Lung (tissue), 17 donors: ENCODE measurements at places on chromosomes 7 and 10. TPM values are rescaled to one million over a fixed set of nuclear protein-coding genes. Genes with fewer than 3 reads are reported as not detected.
A peak's percentile ranks its signal among the peaks of the same experiment; 100 is the strongest.

DNA sequence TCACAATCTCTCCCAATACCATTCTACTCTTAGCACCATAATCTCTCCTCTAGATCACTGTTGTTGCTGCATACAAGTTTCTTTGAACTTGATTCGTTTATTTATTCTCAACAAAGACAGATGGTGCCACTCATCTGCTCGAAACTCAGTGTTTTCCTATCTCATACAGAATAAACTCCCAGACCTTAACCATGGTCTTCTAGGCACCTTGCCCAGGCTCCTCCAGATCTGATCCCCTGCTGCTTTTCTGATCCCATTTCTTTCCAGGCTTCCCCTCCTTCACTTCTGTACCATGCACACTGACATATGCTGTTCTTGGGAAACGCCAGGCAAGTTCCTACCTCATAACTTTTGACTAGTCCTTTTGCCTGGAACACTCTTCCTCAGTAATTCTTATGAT lies 645.7 kb downstream of the DNAJB9 start:
- DNase-seq: no peak

GRCh38 chr7:64314566-64314965 lies 805 bp downstream of the ZNF736 start:
- peak; percentile 19 for DNase-seq

- peak; percentile 78 for DNase-seq
Measured at GRCh38 chr7:99579956-99580777, 17.9 kb upstream of the TMEM225B start.

The GTF2I gene
- 224 TPM for total RNA-seq

The MAD1L1 gene
- total RNA-seq: 53.7 TPM

DNA sequence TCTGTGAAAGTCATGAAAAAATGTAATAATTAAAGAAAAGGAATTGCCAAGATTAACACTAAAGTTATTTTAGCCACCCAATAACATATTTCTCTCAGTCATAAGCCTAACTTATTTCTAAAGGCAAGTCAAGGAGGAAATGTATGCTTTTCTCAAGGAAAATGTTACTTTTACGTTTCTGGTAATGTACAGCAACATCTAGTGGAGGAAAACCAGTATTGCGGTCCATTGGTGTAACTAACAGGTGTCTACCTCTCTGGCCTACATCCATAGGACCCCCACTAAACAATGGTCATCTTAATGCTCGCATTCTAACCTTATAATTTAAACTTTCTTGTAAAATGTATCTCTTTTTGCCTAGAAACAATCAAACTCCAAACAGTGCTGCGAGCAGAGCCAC lies 437.5 kb downstream of the KIF20B start:
- no peak for DNase-seq

The KCNMA1 gene
- 13.0 TPM for total RNA-seq

The STAMBPL1 gene
- total RNA-seq: 7.4 TPM

GRCh38 chr7:33841031-33841430 lies 64.3 kb upstream of the BMPER start:
- DNase-seq: no peak

DNA sequence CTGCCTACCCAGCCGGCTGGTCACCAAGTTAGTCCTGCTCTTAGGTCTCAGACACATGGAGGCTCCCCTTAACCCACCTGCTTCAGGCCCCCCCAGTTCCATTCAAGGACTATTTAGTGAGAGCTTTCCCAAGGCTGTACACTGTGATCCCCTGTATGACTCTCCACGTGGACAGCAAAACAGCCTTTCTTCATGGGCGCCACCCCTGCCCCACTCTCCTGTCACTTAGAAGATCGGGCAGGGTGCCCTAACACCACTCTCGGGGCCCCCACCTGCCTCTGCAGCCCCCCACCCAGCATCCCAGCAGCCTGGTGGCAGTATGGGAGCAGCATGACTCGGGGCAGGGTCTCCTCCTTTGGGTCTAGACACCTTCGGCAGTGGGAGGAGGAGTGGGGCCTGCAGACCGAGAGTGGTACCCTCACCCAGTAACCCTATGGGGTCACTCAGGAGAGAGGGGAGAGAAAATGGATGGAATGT lies 116.6 kb downstream of the PTPN20 start:
- peak; percentile 11 for DNase-seq

- DNase-seq: no peak
Measured at GRCh38 chr7:80946858-80947257, 28.0 kb upstream of the SEMA3C start.

- DNase-seq: no peak
Measured at GRCh38 chr10:68239596-68240150, 7.8 kb upstream of the ATOH7 start.

DNA sequence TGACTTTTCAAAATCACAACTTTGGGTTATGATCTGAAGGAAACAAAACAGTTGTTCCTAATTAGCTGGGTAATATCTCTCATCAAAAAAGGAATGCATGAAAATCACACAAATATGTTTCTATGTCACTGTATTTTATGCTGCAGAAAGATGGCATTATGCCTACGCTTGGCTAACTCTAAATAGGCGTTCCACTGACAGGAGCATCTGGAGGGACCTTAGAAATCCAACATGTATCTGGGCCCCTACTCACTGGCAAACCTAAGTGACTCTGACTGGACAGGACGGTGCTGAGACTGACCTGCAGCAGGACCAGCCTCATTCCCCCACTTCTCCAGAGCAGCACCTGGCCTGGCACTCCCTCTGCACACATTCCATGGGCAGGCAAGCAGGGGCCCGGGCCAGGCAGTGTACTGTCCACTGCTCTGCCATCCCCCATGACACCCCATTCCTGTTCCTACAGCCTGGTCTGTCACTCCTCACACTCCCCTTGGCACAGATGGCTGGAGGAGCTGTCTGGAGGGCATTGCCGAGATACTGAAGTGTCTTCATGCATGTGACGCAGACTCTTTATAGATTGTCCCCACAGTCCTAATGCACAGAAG lies 2.6 kb upstream of the MYL7 start:
- DNase-seq: no peak

GRCh38 chr10:77349226-77349625 lies 288.4 kb downstream of the KCNMA1 start:
- no peak for DNase-seq

DNA sequence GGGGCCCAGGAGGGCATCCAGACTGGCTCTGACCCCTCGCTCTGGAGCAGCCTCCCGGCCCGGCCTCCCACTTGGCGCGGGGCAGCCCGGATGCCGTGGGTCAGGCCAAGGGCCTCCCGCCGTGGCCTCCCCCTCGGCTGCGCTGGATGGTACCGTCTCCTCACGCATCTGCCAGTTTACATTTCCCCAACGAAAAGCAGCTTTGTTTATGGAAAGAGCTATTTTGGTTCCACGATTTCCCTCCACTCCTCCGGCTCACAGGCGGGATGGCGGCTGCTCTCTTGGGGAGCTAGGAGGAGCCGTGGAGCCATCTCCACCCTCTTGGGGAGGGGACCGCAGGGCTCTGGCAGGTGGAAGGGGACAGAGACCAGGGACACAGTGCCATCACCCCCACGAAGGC lies 93.2 kb upstream of the MYL10 start:
- DNase-seq: peak; percentile 52

DNA sequence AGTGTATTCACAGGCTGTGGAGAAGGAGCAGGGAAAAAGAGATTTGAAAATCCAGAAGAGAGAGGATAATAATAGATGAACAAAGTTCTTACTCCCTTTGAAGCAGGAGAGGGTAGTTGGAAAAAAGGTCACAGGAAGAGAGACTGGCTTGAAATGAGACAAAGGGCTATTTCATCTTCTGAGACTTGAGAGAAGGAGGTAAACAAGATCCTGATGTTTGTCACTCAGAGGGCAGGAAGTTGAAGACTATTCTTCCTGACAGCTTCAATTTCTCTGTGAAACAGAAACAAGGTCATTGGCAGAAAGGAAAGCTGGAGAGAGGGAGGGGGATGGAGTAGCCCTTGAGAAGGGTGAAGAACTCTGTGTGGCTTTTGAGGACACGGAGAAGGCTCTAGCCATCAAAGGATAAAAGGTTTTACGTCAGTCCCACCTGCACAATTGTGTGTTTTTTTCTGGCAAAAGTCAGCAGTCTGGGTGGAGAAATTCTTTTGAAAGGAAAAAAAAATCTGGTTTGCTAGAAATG lies 216.1 kb upstream of the STEAP4 start:
- DNase-seq: peak; percentile 30

The TWIST1 gene
- total RNA-seq: 0.74 TPM

- DNase-seq: no peak
Measured at GRCh38 chr7:132521423-132521822, 54.8 kb downstream of the PLXNA4 start.

DNA sequence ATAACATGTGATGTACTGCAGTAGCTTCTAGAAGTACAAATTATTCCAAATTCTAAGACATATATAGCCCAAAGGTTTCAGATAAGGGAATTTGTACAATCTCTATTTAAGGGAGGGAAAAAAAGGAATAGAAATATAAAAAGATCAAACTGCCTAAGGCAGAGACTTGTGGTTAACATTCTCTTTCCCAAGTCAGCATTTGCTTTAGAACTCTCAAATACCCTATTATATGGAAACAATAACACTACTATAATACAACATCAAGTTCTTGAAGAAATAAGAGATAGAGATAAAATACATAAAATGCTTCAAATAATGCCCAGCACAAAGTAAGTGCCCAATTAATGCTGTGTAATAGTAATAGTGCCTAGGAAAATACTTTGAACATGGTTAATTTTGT lies 123.1 kb downstream of the CRPPA start:
- no peak for DNase-seq

The SAP25 gene
- 1.9 TPM for total RNA-seq

The IPMK gene
- 16.7 TPM for total RNA-seq

- no peak for DNase-seq
Measured at GRCh38 chr10:125081931-125082330, 78.4 kb downstream of the CTBP2 start.

DNA sequence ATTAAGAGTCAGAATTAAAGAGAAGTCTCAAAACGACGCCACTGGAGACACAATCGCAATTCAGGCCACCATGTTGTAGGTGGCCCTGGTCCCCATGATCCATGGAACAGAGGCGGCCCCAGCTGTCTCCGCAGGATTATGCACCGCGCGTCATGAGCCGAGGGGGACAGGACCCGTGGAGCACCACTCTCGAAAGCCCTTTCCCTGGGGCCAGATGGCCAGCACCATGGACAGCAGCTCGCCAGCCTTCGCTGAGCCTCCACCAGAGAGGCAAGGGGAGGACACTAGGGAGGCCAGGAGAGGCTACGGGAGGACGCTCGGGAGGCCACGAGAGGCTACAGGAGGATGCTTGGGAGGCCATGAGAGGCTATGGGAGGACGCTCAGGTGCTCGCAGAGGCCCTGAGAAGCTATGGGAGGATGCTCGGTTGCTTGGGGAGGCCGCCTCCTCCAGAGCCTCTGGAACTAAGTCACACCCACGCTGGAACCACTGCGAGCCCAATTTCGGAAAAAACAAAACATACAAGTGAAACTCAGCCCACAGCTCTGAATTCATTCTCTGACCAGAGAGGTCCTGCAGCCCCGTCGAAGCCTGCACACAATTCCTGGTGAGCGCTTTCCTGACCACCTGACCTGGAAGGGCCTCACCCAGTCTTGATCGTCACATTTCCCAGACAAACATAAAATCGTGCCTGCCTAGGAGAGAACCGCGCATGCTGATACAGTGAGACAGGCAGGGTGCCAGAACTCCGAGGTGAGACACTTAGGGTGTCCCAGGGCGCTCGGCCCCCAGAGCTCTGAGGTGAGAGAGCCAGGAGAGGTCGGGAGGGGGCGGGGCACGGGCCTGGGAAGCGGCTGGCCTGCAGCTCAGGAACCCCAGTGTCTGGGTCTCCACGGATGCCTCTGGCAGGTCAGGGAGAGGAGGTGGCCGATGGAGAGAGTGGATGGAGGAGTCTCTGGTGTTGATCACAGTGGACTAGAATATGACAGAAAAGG lies 224.4 kb downstream of the PTPRN2 start:
- DNase-seq: no peak

GRCh38 chr10:3471472-3471871 lies 298.9 kb upstream of the PITRM1 start:
- DNase-seq: peak; percentile 58

DNA sequence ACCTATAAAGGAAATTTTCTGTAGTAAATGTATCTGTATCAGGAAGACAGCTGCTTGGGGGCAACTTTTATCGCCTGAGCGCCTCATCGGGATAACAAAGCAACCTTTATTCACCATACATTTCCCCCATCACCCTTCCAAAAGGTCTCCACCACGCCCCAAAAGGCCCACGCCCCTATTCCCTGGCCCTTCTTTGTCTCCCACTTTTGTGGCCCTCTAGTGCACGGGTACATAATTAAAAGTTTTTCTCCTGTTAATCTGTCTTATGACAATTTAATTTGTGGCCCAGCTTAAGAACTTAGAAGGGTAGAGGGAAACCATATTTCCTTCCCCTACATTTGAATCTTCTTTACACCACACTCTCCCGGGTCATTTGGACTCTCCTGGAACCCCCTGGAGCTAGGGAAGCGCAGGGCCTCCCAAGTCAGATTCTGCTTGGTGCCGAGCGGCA lies 625 bp downstream of the RP9 start:
- no peak for DNase-seq

DNA sequence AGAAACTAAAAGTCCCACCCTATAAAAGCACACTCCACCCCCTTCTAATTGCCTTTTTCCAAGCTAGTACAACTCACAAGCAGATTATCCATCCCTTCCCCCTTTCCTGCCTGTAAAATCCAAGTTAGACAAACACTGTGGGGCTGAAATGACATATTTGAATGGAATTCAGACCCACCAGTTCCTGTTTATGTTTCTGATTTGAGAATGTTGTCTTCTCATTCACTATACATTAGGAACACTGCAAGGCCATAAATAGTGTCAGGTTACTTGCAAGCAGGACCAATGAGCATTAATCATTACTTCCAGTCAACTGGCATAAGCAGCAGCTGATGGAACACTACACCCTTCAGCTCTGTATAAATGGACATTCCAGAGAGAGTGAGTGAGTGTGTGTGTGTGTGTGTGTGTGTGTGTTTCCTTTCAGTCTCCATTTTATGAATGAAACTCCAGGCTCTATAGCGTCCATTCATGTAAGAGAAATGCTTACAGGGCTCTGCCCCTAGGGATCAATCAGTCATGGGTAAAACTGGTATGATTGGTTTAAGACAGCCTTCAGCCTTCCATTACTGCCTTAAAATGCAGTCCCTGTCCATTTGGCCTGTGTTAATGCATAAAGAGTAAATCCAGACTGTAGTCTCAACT lies 69.3 kb downstream of the ETV1 start:
- DNase-seq: peak; percentile 98

GRCh38 chr7:103065667-103066066 lies 8.9 kb downstream of the FBXL13 start:
- DNase-seq: peak; percentile 23

DNA sequence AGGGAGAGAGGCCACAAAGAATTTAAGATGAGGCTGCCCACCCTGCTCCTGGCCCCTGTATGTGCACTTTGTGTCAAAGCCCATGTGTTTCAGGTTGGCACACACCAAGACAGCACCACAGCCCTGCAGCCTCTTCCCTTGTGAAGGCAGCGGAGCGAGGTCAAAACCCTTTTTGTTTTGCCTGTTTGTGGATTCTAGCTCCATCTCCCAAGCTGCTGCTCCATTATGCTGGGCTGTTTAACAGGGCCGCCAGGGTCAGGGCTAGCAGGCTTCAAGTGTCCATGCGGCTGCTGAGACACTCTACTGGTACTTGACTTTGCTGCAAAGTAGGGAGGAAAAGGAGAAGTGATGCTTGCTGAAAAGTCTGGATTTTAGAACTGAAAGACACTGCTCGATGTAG lies 142.3 kb upstream of the EFCAB10 start:
- peak; percentile 82 for DNase-seq

- no peak for DNase-seq
Measured at GRCh38 chr10:48567346-48567745, 37.5 kb downstream of the ARHGAP22 start.
